EL (cell line): ENCODE measurements at places on chromosomes 2 and 18.

GRCh38 chr2:255195-255594, 8.6 kb downstream of the SH3YL1 start:
- DNase-seq = no peak

- DNase-seq = peak; percentile 16
These were observed 90.8 kb upstream of the ATL2 start for GRCh38 chr2:38467768-38468455.

- no peak for DNase-seq
These were observed 35.7 kb downstream of the TNFRSF11A start for GRCh38 chr18:62360805-62361204.

DNA sequence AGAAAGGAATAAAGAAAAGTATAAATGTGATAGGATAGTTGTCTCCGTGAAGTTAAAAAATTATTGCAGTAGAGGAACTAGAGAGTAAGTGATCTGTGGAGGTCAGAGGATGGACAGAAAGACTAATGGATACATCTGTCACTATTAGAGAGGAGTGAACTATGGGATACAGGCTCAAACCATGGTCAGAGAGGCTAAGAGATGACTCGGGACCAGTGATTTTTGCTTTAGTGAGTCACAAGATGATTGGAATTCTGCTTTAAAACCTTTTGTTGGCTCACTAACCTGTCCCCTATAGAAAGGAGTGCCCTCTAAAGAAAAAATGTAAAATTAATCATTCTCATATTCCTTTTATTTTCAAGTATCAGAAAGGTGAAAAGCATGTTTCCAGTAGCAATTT, 30.3 kb downstream of the ALMS1 start:
- peak; percentile 21 for DNase-seq

GRCh38 chr2:202035089-202035940, 1.7 kb downstream of the FZD7 start:
- DNase-seq = peak; percentile 72

DNA sequence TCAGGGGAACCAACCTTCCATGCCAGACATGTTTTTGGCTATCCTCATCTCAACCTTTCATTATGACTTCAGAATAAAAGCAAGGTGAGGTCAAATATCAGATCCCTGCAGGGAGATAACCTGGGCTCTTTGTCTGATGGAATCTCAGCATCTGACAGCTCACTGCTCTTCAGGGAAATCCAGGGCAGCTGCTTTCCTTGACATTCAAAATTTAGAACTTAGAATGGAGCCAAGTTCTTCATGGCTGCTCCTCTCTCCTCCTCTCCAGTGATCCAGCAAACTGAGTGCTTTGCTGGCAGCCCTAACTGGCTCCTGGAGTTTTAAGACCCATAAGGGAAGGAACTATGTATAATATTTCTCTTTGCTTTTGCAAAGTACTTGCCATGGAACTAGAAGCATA, 716.3 kb downstream of the TSN start:
- no peak for DNase-seq

DNA sequence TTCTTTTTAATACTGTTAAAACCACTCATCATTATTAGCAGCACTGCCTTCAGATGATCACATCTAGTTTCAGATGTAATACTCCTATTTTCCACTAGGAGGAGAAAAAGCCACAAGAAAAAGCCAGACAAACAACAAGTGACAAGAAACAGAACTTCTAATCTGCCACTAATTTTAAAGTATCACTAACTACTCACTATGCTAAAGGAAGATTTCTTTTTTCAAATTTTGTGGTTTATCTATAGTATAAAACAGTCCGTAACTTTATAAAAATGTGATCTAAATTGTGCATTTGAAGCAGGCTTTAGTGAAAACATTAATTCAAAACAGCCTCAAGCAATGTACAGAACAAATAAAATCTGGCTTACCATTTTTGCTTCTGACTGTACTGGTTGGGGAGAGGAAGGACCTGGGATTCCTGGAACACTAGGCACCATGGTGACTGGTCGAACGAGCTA, 56.8 kb downstream of the ATF2 start:
- peak; percentile 55 for DNase-seq

GRCh38 chr2:20188851-20189250, 36.1 kb downstream of the SDC1 start:
- DNase-seq = no peak

DNA sequence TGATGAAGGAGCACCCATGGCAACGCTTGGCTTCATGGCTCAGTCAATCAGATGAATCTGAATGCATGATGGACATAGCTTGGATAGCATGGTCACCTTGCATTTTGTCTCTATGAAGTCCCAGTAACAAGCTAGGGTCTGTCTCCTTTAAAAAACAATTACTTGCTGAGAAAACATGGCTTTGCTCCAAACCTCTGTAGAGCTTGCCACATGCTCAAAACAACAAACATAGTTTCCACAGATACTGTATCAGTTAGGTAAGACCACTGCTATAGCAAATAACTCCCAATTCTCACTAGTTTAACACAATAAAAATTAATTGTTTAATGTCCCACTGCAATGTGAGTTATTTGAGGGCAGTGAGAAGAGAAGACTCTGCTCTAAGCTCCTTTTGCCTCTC, 401.0 kb downstream of the IRS1 start:
- DNase-seq = no peak

DNA sequence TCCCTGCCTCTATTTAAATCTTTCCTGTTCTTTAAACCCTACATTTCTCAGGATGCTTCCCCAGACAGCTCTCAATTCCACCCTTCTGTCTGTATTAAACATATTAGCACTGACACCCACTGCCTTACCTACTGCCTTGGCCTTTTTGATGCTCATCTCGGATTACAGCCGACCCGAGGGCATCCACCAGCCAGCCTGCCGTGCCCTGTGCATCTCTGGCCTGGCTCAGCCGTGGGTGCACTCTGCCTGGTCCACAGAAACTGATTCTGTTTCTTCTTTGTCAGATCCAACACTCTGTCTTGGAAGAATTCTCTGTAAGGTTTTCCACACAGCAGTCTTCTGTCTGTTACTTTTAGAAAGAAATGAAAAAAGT, 27.2 kb downstream of the TANC1 start:
- DNase-seq = no peak

DNA sequence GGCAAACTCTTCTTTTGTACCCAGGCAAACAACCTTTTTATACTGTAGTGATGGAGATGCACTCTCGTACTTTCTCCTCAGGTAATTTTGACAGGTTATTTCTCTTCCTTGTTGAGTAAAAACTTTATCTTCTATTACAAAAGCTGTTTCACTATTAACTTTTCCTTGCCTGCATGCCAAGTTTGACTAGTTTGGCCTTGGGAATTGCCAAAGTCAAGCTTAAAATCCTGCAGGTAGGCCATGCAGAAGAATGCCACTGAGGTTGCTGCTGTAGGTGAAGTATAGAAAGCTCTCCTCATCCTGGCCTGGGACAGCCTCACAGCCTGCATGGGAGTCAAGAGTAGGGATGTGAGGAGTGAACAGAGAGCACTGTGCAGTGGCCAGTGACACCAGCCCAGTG, 1293.5 kb upstream of the CHAC2 start:
- DNase-seq = no peak

DNA sequence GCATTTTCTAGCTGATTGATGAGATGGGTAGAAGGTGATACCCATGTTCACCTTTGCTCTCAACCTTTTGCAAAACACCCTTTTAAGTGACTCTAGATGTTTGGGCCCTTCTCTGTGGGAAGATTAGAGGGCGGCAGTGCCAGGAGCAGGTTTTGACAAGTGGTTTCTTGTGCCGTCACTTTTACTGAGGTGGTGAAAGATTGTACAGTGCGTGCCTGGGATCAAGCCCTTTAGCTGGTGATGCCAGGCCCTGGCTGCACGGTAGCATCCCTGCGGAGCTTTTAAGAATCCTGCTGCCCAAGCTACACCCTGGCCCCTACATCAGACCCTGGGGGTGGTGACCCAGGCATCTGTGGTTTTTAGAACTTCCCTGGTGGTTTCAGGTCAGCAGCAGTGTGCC, 29.1 kb downstream of the MTCL1 start:
- no peak for DNase-seq

GRCh38 chr18:54860941-54861340, 32.7 kb downstream of the RAB27B start:
- no peak for DNase-seq
